Jurkat, Clone E6-1 (cell line): ENCODE measurements at places on chromosomes 13 and 19.

- DNase-seq, result no peak
Observed at GRCh38 chr19:32018014-32018413, 327.4 kb upstream of the ZNF507 start.

DNA sequence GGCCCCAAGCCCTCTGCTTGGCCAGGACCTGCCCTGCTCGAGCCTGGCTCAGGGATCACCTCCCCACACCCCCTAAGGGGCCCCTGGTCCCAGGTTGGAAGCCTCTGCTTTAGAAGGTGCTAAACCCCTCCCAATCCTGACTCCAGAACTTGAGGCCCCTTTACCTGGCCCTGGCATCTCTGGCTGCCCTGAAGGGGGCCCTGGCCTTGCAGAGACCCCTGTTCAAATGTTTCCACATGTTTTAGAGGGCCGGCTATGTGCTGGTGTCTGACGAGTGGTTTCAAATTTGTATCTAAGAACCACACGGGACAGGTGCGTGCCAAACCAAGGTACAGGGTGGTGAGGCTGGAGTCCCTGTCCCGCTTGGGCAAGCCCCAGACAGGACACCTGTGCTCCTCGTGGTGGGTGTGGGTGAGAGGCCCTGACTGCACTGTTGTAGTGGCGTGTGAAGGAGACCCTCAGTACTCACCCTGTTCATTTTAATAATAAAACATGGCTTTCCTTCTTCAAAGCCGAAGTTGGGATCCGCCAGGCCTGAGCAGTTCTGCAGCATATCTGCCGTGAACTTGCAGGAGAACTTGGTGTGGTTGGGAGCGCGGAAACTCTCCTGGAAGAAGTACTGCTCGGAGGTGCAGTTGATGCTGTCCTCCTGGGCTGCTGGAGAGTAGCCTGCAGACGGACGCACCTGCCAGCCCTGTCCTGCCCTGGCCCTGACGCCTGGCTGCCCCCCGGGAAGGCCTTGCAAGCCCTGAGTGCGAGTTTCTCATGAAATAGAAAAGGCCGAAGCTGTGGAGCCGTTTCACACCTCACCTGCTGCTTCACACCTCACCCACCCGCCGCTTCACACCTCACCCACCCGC is 5.4 kb downstream of the ATP4B start:
- no peak for DNase-seq

GRCh38 chr19:40754611-40755247 is 3.7 kb downstream of the SNRPA start:
- no peak for DNase-seq

GRCh38 chr19:19134687-19135158 is 3.6 kb downstream of the TMEM161A start:
- DNase-seq, result no peak

- DNase-seq, result no peak
Observed at GRCh38 chr13:40159736-40160135, 504.3 kb downstream of the COG6 start.

DNA sequence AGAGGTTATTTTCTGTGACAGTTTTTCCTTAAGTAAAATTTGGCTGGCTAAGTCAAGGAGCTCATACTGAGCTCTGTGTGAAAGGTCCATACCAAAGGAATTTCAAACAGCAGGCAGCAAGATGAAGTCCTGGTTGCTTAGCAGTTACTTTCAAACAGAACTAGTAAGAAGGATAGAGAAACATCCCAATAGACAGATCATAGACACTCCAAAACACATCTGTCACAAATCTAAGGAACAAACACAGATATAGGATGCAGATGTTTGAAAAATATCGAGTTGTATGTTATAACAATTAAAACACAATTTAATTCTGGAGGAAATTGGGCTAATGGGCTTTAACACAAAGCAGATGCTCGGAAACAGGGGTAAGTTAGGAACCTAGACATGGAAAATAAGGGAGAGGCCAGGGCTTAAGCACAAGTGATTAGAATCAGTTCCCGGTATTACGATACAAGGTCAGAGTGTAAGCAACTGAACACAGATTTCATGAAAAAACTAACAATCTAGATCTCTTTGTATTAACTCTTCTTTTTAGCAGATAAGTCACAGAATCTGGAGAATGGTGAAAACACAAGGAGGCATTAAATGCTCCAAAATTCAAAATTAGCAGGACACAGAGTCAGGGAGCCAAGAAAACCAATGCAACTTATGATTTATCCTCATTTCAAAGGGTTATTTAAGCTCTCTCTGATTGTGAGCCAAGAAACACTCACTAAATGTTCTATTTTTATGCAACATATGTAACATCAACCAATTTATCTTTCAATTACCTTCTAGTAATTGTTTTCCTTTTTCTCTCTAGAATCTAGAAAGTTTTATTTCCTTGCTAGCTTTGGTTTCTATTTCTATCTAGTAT is 1992.9 kb upstream of the PCDH20 start:
- no peak for DNase-seq

- peak; percentile 90 for DNase-seq
Observed at GRCh38 chr19:45645631-45646344, 6.6 kb upstream of the EML2 start.

DNA sequence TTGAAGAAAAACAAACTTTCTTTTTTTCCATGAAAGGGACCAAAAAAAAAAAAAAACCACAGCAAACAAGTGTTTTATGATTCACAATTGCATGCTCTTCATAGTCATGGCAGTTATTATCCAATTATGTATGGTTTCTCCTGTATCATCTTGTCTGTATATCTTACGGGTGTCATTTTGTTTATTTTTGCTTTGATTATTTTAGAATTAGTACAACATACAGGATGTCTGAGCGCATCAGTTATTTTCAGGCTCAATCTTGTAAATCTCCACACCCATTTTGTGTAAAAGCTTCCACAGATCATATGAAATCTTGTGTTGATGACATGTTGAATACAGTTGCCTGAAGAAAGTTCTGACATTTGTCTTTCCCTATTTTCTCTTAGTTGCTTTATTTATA is 280.3 kb downstream of the KLF5 start:
- no peak for DNase-seq

GRCh38 chr13:109778102-109778542 is 8.3 kb downstream of the IRS2 start:
- no peak for DNase-seq

DNA sequence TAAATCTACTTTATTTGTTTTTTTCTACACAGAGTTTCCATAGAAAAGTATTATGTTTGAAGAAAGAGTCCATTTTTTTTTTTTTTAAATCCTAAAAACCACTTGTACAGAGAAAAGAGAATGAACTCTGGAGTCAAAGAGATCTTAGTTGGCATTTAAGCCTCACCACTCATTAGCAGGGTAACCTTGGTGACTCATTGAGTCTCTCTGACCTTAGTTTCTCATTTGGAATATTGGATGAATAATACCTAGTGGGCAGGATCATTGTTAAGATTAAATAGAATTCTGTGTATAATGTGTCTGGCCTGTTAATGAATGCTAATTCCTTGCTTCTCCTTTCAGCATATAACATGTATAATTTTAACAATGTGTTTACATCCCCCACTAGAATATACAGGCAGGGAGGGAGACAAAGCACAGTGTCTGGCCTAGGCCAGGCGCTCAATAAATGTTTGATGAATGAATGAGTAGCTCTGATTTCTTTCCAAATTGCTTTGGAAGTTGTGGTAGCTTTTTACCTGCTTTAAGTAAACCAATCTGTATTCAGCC is 48.7 kb upstream of the MYCBP2 start:
- no peak for DNase-seq

DNA sequence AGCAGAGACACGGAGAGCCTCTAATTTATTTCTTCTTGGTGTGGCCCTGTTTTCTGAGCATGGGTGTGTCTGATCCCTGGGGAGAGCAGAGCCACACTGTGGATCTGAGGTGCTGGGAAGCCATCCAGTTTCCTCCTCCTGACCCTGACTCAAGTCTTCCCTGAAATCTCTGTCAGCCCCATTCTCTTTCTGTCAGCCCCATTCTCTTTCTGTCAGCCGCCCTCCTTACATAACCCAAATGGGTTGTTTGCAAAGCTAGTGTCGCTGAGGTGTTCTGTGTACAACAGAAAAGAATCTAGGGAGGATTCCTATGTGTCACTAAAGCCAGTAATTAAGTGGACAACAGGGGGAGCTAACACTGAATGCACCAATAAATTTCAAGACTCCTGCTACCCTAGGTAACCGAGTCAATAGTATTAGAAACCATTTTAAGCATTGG is 50.2 kb downstream of the LRCH1 start:
- DNase-seq, result no peak

DNA sequence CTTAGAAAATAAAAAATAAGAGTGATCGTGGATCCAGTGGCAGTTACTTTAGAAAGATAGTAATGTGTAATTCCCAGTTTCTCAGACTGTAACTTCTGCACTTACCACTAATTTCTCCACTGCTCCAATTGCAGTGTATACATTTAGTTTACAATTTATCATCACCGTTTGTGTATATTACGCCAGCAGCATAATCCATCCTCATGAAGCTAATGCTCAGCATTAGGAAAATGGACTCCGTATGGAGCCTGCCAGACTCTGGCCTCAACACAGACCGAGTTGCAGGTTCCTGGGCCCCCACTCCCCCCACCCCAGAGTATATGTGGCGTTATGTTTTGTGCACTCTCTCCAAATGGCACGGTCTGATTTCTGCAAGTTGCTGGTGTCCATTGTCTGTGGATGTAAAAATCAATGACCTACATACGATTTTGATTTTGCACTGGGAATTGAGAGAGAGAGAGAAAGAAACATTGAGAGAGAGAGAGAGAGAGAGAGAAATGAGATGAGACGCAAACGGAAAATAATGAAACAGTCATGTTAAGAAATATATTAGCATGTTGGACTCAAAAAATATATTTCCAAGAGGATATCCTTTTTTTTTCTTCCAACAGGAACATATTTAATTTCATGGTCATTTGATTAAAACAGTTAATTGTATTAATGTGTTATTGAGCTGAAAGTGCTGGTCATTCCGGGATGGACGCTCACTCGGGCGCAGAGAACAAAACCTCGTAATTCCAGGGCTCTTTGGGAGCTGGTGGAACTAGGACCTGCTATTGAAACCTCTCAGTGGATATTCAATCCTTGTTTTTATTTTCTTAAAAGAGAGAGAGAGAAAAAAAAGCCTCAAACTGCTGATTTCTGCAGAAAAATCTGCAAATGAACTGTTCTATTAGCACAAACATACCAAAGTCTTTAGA is 278.8 kb downstream of the TSHZ3 start:
- no peak for DNase-seq

DNA sequence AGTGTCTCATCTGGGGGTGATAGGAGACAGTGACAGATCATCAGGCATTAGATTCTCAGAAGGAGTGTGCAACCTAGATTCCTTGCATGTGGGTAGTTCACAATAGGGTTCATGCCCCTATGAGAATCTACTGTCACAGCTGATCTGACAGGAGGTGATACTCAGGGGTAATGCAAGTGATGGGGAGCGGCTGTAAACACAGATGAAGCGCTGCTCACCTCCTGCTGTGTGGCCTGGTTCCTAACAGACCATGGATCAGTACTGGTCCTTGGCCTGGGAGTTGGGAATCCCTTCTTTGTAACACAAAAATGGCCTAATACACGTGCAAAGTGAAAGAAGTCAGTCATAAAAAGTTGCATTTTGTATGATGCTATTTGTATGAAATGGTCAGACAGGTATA is 107.6 kb upstream of the TUBA3C start:
- DNase-seq, result no peak

GRCh38 chr13:98557937-98558792 is 18.7 kb downstream of the STK24 start:
- no peak for DNase-seq

DNA sequence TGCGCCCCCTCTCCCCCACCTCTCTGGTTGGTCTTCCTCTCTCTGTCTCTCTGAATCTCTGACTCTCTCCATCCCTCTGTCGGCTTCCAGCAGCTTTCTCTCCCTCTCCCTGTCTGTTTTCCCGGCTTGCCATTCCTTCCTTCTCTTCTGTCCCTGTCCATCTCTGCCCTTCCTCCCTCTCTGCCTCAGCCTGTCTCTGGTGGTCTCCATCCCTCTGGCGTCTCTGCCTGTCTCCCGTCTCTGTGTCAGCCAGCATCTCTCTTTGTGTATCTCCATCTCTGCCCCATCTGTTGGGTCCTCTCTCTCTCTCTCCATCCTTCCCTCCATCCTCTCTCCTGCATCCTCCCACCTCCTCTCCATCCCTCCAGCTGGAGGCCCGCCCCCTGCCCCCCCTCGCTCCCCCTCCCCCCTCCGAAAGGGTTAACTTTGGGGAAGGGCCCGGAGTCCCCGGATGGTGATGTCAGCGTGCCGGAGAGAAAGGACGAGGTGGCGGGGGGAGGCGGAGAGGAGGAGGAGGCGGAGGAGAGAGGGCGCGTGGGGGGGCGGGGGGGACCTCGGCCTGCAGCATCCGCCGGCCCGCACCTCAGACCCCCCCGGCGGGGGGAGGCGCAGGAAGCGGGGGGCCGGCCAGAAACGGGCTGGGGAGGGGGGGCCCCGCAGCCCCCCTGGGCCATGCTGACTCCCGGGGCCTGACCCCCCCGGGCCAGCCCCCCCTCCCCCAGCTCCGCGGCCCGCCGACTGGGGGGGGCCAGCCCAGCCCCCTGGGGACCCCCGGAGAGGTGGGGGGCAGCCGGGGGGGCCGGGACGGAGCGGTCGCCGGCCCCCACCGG is at the start of gene BRSK1:
BRSK1 (plus strand) TSS at position 450 of the 830 bp plus-strand sequence. CDS start 446 bp downstream, outside the sequence.
- peak; percentile 66 for DNase-seq

DNA sequence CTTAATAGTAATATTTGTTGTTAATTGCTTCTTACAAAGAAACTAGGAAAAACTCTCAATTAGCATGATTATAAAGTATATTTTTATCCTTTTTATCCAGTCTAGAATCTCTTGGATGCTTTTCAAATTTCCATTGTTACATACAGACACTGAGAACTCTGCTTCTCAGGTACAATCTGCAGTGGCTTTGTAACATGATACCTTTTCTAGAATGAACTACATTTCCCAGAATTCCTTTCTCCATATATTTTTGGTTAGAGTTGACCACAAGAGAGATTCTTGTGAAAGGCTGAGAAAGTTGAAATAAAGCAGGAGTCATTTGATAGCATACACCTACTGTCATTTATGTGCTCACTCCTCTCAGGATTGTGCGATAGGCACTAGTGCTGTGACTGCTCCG is 148.6 kb downstream of the SLITRK6 start:
- DNase-seq, result no peak

DNA sequence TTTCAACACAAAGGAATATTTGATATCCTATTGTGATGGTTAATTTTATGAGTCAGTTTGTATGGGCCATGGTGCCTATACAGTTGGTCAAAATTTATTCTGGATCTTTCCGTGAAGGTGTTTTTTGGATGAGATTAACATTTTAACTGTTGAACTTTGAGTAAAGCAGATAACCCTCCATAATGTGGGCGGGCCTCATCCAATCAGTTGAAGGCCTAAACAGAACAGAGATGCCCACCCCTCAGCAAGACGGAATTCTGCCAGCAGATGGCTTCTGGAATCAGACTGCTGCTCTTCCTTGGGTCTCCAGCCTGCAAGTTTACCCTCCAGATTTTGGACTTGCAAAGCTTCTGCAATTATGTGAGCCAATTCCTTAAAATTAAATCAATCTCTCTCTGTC is 16.0 kb downstream of the CSNK1A1L start:
- DNase-seq, result no peak

GRCh38 chr19:7867092-7867844 is 6.9 kb downstream of the PRR36 start:
- DNase-seq, result no peak
